ENCODE measurements at places on chromosomes 16 and 17. TPM values are rescaled to one million over a fixed set of nuclear protein-coding genes. Genes with fewer than 3 reads are reported as not detected.
A peak's percentile ranks its signal among the peaks of the same experiment; 100 is the strongest.

The FBXL16 gene
- under 0.01 TPM for total RNA-seq

DNA sequence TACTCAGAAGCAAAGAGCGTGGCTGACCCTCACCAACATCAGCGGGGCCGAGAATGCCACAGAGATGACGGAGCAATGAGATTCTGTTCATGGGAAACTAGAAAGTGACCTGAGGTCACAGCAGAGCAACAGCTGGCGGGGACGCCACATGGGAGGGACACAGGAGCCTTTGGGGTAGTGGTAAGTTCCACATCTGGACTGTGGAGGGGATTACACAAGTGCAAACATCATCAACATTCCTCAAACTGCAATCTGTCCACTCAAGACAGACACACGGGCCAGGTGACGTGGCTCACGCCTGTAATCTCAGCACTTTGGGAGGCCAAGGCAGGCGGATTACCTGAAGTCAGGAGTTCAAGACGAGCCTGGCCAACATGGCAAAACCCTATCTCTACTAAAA is 11.2 kb downstream of the HAGH start:
- no peak for DNase-seq

DNA sequence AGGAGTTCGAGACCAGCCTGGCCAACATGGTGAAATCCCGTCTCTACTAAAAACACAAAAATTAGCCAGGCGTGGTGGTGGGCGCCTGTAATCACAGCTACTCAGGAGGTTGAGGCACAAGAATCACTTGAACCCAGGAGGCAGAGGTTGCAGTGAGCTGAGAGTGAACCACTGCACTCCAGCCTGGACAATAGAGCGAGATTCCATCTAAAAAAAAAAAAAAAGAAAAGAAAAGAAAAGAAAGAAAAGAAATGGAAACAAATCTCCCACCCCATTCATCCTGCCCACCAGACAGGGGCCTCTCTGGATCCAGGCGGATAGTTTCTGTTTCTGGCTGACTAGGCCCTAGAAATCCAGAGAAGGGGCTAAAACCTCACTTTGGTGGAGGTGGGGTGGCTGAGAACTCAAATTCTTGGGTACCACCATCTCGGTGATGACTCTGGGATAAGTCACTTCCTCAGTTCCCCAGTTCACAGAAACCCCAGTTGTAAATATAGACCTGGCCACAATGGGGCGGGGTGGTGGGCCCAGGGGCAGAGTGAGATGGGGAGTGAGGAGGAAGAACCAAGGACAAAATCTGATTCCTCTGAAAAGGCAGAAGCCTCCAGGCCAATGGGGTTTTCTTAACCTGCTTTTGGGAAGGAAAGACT is 22.2 kb downstream of the SOCS1 start:
- DNase-seq, result no peak

GRCh38 chr16:70805380-70805779 is 4.4 kb upstream of the VAC14 start:
- DNase-seq, result peak; percentile 40

- DNase-seq, result no peak
These were observed 266.1 kb downstream of the XYLT1 start for GRCh38 chr16:17204644-17205043.

GRCh38 chr17:16418685-16419068 is 3.3 kb downstream of the TRPV2 start:
- no peak for DNase-seq

The EFCAB3 gene
- total RNA-seq, result not detected

The ANKS4B gene
- not detected for total RNA-seq

The SLC35G3 gene
- total RNA-seq, result not detected

DNA sequence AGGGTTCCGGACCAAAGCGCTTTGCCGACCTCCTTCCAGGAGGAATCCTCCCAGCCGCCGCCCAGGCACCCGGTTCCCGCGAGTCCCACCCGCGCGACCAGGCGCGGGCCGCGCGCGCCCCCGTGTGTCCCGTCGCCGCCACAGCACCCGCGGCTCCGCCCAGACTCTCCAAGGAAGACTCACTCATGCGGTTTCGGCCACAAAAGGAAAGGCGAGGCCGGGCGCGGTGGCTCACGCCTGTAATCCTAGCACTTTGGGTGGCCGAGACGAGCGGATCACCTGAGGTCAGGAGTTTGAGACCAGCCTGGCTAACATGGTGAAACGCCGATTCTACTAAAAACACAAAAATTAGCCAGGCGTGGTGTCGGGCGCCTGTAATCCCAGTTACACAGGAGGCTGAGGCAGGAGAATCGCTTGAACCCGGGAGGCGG is 3.5 kb upstream of the PKMYT1 start:
- peak; percentile 73 for DNase-seq

GRCh38 chr17:48520631-48521079 is 10.2 kb downstream of the HOXB1 start:
- DNase-seq, result no peak

DNA sequence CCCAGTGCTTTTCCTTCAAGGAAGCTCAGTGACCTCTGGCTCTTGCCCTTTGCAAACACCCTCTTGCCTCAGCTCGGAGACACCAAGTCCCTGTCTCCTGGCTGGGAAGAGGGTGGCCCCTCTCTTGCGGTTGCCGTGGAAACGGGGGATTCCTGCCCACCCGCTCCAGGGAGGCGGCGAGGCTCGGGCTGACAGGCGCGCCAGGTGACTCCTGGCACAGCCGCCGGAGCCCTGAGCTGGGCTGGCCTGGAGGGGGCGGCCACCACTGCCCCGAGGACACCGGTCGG is 71.4 kb downstream of the ABR start:
- DNase-seq, result no peak

DNA sequence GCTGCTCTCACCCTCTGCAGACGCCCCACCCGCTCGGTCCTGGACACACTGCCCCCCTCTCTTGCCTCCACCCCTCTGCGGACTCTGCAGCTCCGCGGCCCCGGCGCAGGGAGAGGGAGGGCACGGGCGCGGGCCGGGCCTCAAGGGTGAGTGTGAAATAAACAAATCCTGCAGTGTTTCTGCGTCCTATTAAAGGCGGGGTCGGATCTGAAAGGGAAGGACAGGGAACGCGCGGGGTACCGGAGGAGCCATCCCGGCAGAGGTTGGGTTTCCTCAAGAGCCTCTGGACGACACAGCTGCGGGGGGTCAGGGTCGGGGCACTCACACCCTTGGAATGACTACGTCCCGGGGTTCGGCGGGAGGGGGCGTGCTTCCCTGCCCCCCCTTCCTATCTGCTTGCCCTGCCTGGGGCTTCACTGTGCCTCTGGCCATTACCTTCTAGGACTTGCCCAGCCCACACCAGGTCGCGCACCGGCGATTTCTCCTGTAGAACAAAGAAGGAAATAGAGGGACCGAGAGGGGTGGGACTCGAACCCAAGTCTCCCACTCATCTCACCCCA is 466 bp upstream of the HSF4 start:
- DNase-seq, result no peak

The GSG1L gene
- 0.60 TPM for total RNA-seq

DNA sequence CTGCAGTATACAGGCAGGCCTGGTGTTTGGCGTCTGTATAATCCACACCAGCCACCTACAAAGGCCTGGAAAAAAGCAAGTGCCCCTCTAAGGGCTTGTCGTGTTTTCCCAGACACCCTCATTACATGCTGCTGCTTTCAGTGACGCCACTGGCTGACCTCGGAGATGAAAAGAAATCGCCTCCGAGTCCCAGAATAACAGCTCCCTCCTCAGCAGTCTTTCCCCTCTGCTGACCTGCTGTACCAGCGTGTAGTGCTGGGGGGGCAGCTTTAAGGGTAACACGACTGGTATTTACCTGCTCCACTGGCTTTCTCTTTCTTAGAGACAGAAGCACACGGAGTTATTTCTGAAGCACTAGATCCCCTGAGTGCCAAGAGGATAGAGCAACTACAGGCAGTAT is 296.8 kb downstream of the GRIN2A start:
- DNase-seq, result no peak
